Activated CD4-positive, alpha-beta T cell treated with anti-CD3 and anti-CD28 coated beads, Interleukin-2, amount 10 ng/mL, durations not matched to agents 24 days and 14 days (primary cell): ENCODE measurements at places on chromosomes 16 and 17. TPM values are rescaled to one million over a fixed set of nuclear protein-coding genes. Genes with fewer than 3 reads are reported as not detected.

GRCh38 chr16:49994006-49994405 is 31.0 kb upstream of the CNEP1R1 start:
- peaks cover 5% of the 10 kb centered on the region for H3K4me1 ChIP-seq
- H3K4me3 ChIP-seq = no peak overlapping the region
- no peak overlapping the region for H3K27ac ChIP-seq
- H3K36me3 ChIP-seq = no peaks in the 10 kb centered on the region
- no peak for DNase-seq

DNA sequence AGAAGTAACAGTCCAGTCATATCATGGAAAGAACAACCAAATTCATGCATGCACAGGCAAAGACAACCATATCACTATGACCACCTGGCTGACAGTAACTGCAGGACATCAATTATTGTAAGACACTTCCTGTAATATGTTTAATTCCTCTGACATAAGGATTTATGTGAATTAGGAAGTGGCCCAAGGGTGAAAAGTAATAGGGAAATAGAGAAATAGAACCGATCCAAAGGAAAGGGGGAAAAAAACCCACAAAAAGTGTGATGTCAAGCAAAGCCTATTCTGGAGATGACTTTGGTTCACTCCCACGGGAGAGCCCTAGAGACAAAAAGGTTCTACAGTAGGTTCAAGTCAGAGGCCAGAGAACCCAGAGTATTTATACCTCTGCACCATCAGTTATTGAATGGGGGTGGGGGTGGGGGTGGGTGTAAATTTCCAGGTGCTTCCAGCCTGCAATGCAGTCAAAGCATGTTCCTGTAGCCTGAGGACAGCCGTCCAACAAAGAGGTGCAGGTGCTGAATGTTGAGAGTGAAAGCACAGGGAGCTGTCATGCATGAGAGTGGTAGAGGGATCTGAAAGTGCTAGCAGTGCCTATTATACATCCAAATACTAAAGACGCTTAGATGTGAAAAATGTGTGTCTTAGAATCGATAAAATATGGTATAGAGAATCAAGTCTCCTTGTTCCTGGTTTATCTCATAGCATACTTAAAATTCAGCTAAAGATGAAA is 95.6 kb upstream of the HLF start:
- H3K36me3 ChIP-seq = no peaks in the 10 kb centered on the region
- H3K4me1 ChIP-seq = no peaks in the 10 kb centered on the region
- no peak overlapping the region for H3K27ac ChIP-seq
- no peaks in the 10 kb centered on the region for H3K27me3 ChIP-seq
- H3K4me3 ChIP-seq = no peak overlapping the region

DNA sequence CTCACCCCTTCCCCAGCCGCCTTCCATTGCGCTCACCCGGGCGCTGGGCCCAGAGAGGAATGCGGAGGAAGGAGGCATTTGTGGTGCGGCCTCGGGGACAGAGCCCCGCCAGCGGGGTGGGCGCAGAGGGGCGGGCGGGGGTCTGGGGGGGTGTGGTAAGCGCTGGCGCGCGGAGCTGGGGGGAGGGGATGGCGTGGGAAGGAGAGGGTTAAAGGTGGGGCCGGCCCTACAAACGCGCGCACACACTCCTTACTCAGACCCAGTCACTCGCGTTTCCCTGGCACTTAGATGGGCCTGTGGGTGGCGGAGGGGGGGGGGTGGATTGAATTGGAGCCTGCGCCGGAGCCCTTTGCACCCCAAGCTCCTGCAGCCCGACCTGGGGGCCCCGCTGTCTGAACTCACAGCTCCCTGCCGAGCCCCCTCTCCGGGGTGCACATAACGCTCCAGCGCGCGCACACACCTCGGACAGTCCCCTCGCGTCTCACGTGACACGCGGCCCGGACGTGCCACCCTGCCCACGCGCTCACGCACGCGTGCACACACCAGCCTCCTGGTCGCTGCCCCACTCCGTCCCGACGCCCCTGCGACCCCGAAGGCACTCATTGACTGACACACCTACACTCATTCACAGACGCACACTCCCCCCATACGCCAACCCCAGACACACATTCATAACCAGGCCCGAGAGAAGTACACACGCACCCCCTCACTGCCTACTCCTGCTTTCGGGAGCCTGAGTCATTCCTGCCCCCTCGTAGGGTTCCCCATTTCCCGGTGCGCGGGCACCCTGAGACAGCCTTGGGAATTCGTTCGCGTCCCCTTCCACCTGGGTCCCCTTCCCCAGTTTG is 844 bp downstream of the TBKBP1 start:
- H3K4me1 ChIP-seq = peaks cover 42% of the 10 kb centered on the region
- peak overlapping the region; percentile 83 for H3K4me3 ChIP-seq
- peaks cover 3% of the 10 kb centered on the region for H3K27me3 ChIP-seq
- peak; percentile 76 for DNase-seq

GRCh38 chr17:17139972-17140589 is 66.1 kb downstream of the PLD6 start:
- no peak overlapping the region for H3K27ac ChIP-seq
- peaks cover 25% of the 10 kb centered on the region for H3K36me3 ChIP-seq
- peaks cover 7% of the 10 kb centered on the region for H3K4me1 ChIP-seq
- no peak for DNase-seq

GRCh38 chr16:78778101-78779004 is 678.9 kb downstream of the WWOX start:
- H3K27me3 ChIP-seq = no peaks in the 10 kb centered on the region
- peaks cover 53% of the 10 kb centered on the region for H3K4me1 ChIP-seq
- peak overlapping the region; percentile 94 for H3K27ac ChIP-seq
- peak overlapping the region; percentile 63 for H3K4me3 ChIP-seq

DNA sequence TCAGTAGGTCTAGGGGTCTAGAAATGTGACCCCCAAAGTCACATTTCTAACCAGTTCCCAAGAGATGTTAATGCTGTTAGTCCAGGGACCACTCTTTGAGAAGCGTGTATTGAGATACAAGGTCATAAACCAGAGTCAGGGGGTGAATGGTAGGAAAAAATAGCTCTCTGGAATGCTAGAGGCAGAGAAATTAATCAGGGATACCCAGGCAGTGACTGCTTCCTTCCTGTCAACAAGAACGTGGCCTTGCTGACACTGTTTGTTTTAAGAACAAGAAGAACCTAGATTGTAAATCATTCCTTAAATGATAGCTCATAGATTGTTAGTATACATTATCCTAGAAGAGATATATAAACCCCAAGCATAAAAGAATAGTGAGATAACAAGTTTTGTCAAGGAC is 43.8 kb downstream of the PITPNM3 start:
- H3K27ac ChIP-seq = no peak overlapping the region
- H3K4me1 ChIP-seq = no peaks in the 10 kb centered on the region
- DNase-seq = no peak
- H3K36me3 ChIP-seq = no peaks in the 10 kb centered on the region
- H3K4me3 ChIP-seq = no peak overlapping the region

GRCh38 chr16:8859913-8860881 is 8.6 kb downstream of the CARHSP1 start:
- no peaks in the 10 kb centered on the region for H3K27me3 ChIP-seq
- no peak overlapping the region for H3K4me3 ChIP-seq
- no peak overlapping the region for H3K27ac ChIP-seq
- H3K36me3 ChIP-seq = peaks cover 35% of the 10 kb centered on the region
- peaks cover 23% of the 10 kb centered on the region for H3K4me1 ChIP-seq
- DNase-seq = no peak

DNA sequence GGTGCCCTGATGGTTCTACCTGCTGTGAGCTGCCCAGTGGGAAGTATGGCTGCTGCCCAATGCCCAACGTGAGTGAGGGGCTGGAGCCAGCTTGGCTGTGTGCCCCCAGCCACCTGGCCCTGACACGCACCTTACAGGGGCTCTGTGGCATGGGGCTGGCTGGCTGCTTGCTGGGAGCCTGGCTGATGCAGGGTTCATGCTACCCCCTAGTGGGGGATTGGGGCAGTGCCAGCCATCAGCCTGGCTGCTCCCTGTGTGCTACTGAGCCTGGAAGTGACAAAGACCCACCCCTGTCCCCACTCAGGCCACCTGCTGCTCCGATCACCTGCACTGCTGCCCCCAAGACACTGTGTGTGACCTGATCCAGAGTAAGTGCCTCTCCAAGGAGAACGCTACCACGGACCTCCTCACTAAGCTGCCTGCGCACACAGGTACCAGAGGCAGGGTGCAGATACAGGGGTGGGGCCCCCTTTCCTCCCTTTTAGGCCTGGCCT is 5.7 kb downstream of the GRN start:
- no peak overlapping the region for H3K4me3 ChIP-seq
- DNase-seq = peak; percentile 92
- H3K27ac ChIP-seq = no peak overlapping the region
- peaks cover 4% of the 10 kb centered on the region for H3K27me3 ChIP-seq
- H3K36me3 ChIP-seq = peaks cover 5% of the 10 kb centered on the region

DNA sequence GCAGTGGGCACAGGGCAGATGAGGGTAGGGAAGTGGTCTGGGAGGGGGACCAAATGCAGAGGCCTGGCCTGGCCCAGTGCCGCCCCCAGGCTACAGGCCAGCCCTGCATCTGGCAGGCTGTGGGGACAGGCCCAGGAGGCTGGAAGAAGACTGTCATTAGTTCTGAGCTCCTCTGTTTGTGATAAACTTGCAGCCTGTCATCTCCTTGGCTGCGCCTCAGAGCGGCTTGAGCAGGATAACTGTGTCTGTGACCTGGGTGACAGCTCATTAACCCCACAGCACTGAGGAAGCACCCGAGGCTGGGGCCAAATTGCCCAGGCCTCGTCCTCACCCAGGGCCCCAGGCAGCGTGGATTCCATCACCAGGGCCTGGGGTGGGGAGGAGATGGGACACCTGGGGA is 23.9 kb downstream of the ABCC3 start:
- H3K27ac ChIP-seq = peak overlapping the region; percentile 41
- DNase-seq = no peak
- peaks cover 5% of the 10 kb centered on the region for H3K27me3 ChIP-seq
- no peaks in the 10 kb centered on the region for H3K36me3 ChIP-seq

- no peak overlapping the region for H3K4me3 ChIP-seq
- H3K27me3 ChIP-seq = peaks cover 18% of the 10 kb centered on the region
- peaks cover 20% of the 10 kb centered on the region for H3K4me1 ChIP-seq
Measured at GRCh38 chr17:28466001-28466400, 7.4 kb upstream of the SLC13A2 start.

- H3K4me1 ChIP-seq = peaks cover 13% of the 10 kb centered on the region
- H3K27me3 ChIP-seq = peaks cover 57% of the 10 kb centered on the region
- H3K27ac ChIP-seq = no peak overlapping the region
- no peak overlapping the region for H3K4me3 ChIP-seq
Measured at GRCh38 chr17:39618956-39619785, 7.6 kb upstream of the PPP1R1B start.

DNA sequence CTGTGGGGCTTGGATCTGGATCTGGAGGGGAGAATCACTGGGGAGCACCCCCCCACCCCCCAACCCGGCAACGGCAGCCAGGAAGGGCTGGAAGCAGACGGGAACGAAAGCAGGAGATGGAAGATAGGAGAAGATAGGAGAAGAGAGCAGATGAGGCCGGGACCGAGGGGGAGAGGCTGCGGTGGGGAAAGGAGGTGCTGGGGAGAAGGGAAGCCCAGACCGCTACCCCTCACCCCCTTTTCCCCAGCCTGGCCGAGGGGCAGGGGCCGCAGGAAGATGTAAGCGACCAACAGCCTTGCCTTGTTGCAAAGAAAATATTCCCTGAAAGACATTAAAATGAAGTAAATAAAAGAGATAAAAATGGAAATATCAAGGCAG is 26.8 kb upstream of the CBFA2T3 start:
- no peak overlapping the region for H3K27ac ChIP-seq
- H3K4me1 ChIP-seq = peaks cover 3% of the 10 kb centered on the region
- no peaks in the 10 kb centered on the region for H3K36me3 ChIP-seq
- no peak overlapping the region for H3K4me3 ChIP-seq
- no peak for DNase-seq
- peaks cover 20% of the 10 kb centered on the region for H3K27me3 ChIP-seq

DNA sequence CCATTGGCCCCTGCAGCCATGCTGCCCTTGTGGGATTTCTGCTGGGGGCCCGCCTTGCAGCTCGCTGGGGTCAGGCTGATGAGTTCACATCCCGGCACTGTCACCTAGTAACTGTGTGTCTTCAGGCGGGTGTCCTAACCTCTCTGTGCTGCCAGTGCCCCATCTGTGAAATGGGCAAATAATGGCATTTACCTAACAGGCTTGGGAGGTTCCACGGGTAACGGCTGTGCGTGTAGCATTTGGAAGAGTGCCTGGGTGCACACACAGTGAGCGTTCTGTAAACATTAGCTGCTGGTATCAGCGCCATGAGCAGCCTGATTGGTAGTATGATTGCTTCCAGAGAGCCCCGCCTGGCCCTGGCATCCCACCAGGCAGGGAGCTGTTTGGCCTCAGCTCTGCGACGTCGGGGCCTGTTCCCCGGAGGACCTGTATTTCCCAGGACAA is 167.3 kb upstream of the GSE1 start:
- no peak overlapping the region for H3K27ac ChIP-seq
- H3K36me3 ChIP-seq = no peaks in the 10 kb centered on the region
- H3K27me3 ChIP-seq = peaks cover 3% of the 10 kb centered on the region
- H3K4me1 ChIP-seq = peaks cover 3% of the 10 kb centered on the region
- no peak for DNase-seq

GRCh38 chr17:50879086-50879485 is 12.9 kb upstream of the TOB1 start:
- DNase-seq = no peak
- H3K27ac ChIP-seq = no peak overlapping the region
- peaks cover 6% of the 10 kb centered on the region for H3K4me1 ChIP-seq
- peaks cover 34% of the 10 kb centered on the region for H3K27me3 ChIP-seq
- no peak overlapping the region for H3K4me3 ChIP-seq

DNA sequence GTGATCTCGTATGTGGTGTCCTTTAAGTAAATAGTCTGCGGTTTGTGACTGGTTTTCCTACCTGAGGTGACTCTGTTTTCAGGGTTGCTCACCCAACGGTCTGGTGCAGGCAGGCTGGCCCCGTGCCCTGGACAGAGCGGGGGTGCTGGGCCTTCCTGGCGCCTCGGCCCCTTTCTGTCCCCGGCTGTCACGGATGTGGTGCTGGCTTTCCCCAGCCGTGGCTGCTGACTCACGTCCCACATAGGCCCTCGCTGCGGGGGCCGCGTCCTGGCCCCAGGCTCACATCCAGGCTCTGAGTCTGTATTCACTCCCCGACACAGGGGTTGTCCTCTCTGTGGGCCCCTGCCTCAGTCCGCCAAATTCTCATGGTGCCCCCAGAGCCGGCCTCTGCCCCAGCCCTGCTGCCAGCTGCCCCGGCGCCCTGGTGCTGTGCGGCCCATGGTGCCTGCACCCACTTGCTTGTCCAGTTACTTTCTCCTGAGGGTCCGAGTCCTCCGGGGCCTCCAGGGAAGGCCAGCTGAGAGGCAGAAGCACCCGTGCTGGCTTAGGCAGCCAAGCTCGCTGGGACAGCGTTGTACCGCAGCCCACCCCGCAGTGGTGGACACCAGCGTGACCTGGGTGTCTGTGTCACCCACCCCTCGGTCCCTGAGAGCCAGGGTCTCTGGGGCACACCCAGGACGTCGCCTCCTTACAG is 5.9 kb downstream of the CHMP6 start:
- H3K4me3 ChIP-seq = no peak overlapping the region
- peaks cover 5% of the 10 kb centered on the region for H3K27me3 ChIP-seq
- DNase-seq = no peak
- peaks cover 8% of the 10 kb centered on the region for H3K4me1 ChIP-seq

- H3K27ac ChIP-seq = no peak overlapping the region
- H3K4me1 ChIP-seq = no peaks in the 10 kb centered on the region
- H3K36me3 ChIP-seq = no peaks in the 10 kb centered on the region
- H3K4me3 ChIP-seq = no peak overlapping the region
- no peak for DNase-seq
Measured at GRCh38 chr16:71250461-71251235, 20.1 kb upstream of the HYDIN start.

The HBQ1 gene
- 0.69 and 1.6 TPM in 2 replicates for total RNA-seq

The CCDC78 gene
- 6.9 and 8.0 TPM in 2 replicates for total RNA-seq

The CDH8 gene
- total RNA-seq = 0.70 TPM in 1 of 2 replicates, not detected in the other

The SCNN1G gene
- total RNA-seq = not detected in 2 replicates

The NPTX1 gene
- total RNA-seq = 30.4 and 31.6 TPM in 2 replicates

The AMDHD2 gene
- total RNA-seq = 34.1 and 37.5 TPM in 2 replicates

The DPEP1 gene
- total RNA-seq = not detected in 2 replicates

The CCL1 gene
- 105 and 111 TPM in 2 replicates for total RNA-seq

The IKZF3 gene
- 14.7 and 15.9 TPM in 2 replicates for total RNA-seq
